ENCODE measurements at places on chromosomes 3 and 15.

GRCh38 chr3:148823026-148823425 lies 4.6 kb upstream of the CPB1 start:
- no peak for DNase-seq

DNA sequence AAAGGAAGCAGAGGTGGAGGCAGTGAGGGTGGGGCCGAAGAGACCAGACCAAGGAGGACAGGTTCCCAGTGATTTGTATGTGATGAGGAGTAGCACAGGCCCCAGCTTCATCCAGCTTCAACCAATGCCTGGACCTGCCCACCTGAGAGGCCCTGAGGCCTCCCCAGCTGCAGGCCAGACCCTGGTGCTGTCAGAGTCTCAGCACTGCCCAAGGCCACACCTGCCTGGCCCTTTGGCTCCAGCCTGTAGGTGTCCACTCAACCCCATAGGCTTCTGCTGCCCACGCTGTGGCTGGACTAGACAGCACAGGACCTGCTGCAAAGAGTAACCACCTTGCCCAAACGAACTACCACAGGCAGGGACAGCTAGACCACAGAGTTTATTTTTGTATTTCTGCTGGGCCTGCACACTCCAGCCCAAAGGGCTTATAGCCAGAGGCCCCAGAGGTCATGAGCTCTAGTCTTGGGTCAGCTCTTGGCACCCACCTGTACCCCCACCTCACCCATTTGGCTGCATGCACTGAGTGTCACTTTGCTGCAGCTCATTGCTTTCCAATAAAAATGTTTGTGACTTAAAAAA lies 81.9 kb upstream of the CDV3 start:
- no peak for DNase-seq

GRCh38 chr15:88959445-88959844 lies 46.3 kb upstream of the MFGE8 start:
- no peak for DNase-seq

DNA sequence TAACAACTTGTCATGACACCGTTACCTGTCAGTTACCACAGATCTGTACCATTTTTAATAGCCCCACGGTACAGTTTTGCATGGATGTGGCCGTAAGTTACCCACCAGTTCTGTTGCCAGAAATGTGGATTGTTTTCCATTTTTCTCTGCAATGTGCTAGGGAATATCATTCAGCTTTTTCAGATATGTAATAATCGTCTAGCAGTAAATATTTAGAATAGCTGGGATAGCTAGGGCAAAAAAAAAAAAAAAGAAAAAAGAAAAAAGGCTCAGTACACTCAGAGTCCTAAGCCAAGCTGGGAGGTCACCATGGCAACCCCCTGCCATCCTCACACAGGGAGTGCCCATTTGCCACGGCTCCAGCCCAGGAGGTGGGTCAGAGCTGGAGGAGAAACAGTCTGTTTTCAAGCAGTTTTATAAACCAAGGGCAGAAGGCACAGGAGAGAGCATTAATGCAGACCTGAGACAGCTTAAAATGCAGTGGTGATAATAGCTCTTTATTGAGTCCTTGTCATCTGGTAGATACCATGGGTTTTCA lies 25.2 kb downstream of the PAQR5 start:
- no peak for DNase-seq

- DNase-seq = no peak
These were observed 18.2 kb upstream of the ADCY5 start for GRCh38 chr3:123467046-123467445.

DNA sequence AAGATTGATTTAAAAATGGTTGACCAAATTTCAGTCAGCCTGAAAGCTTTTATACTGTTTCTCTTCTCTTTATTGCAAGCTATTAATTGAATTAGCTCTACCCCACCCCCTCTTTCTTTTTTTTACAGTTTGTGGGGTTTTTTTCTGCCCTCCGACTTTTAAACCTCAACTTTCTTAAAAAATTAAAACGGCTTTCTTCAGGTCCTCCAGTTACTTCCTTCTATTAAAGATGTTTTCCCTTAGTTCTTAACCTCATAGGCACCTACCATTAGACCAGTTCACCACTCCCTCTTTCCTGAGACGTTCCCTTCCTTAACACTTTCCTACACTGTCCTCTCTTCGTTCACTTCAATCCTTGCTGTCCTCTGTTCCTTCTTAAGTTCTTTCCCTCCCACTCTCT lies 52.4 kb downstream of the ATP8B4 start:
- no peak for DNase-seq

- no peak for DNase-seq
These were observed 102.0 kb downstream of the TBC1D2B start for GRCh38 chr15:77975332-77976094.

DNA sequence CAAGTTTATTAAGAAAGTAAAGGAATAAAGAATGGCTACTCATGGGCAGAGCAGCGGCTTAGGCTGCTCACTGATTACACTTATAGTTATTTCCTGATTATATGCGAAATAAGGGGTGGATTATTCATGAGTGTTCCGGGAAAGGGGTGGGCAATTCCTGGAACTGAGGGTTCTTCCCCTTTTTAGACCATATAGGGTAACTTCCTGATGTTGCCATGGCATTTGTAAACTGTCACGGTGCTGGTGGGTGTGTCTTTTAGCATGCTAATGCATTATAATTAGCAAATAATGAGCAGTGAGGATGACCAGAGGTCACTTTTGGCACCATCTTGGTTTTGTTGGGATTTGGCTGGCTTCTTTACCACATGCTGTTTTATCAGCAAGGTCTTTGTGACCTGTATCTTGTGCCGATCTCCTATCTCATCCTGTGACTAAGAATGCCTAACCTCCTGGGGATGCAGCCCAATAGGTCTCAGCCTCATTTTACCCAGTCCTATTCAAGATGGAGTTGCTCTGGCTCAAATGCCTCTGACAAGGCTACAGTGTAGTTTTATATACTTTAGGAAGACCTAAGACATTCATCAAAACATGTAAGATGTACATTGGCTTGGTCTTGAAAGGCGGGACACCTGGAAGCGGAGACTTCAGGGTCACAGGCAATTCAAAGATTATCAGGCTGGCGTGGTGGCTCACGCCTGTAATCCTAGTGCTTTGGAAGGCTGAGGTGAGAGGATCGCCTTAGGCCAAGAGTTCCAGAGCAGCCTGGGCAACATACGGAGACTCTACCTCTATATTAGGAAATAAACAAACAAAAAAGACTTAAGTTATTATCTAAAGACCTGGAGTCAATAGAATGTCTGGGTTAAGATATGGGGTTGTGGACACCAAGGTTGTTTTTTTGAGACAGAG lies 3.2 kb upstream of the BLOC1S6 start:
- DNase-seq = no peak

DNA sequence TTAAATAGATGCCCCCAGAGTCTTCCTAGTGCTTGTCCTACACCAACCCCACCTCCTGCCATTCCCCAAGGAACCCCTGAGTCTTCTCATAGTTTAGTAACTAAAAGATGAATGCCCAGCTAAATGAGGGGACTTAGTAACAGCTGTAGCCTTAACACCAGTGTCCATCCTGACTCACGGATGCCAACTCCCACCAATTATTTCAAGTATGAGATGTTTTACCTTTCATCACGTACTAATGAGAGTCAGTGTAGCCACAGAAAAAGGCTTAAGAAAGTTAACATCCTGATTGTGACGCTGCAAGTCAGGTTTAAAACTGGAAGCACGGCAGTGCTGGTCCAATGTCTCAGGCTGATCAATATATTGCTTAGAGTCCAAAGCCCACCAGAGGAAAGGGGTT lies 109.9 kb downstream of the FMN1 start:
- no peak for DNase-seq

GRCh38 chr3:58528629-58529028 lies 8.4 kb downstream of the ACOX2 start:
- DNase-seq = no peak

- DNase-seq = no peak
These were observed 524.8 kb upstream of the PPP2R3A start for GRCh38 chr3:135440746-135441145.

GRCh38 chr15:32844118-32844711 lies 126.4 kb downstream of the GREM1 start:
- no peak for DNase-seq

DNA sequence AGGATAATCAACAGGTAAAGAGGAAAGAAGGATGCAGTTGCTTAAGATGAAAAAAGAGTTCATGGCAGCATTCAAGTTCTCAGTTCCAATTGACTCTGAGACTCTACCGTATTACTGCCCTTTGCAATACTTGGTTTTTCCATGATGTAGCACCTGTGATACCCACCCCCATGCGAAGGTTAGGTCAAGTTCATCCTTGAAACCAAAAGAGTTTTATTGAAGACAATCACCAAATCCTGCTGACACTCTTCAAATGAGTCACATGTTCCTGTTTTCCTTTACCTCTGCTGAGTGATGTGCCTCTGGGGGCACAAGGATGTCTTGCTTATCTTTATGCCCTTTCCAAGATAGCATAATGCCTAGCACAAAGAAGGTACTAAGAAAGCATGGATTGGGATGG lies 111.3 kb upstream of the SLC7A14 start:
- no peak for DNase-seq

GRCh38 chr3:39671116-39671515 lies 138.3 kb upstream of the MYRIP start:
- DNase-seq = no peak

GRCh38 chr3:63774781-63775180 lies 44.3 kb upstream of the C3orf49 start:
- no peak for DNase-seq

DNA sequence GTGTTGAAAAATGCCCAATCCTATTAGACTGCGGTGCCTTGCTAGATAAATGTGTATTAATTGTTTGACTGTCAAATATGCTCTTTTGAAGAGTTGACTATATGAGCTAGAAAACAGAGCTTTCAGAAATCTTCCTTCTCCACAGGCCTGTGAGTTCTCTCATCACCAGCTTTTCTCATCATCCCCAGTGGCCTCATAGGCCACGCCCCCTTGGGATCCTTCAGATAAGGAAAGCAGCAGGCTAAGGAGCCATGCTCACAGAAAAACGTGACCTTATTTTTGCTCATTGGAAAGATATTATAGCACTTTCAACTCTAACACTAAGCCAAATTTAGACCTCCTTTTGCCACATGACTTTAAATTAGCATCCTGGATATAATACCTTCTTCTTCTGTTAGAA lies 514.4 kb upstream of the ARRDC4 start:
- no peak for DNase-seq

- no peak for DNase-seq
These were observed 9.3 kb downstream of the VEPH1 start for GRCh38 chr3:157493627-157494550.

GRCh38 chr3:116429479-116430269 lies 15.6 kb downstream of the LSAMP start:
- DNase-seq = no peak

GRCh38 chr3:188124184-188124583 lies 29.8 kb upstream of the LPP start:
- no peak for DNase-seq

DNA sequence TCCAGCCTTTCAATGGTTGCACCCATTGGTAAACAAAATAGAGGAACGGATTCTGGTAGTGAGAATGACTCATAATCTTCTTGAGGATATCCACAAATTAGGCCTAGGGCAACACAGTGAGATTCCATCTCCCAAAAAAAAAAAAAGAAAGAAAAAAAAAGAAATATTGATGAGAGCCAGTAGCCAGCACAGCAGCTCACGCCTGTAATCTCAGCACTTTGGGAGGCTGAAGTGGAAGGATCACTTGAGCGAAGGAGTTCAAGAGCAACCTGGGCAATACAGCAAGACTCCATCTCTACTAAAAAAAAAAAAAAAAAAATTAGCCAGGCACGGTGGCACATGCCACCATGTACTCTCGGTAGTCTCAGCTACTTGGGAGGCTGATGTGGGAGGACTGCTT lies 51.9 kb downstream of the DENND4A start:
- no peak for DNase-seq

GRCh38 chr3:142709207-142709606 lies 14.6 kb upstream of the TRPC1 start:
- DNase-seq = no peak

GRCh38 chr3:58679974-58680666 lies 13.5 kb upstream of the FAM3D start:
- no peak for DNase-seq
